ENCODE measurements at places on chromosomes 5 and 9.
A peak's percentile ranks its signal among the peaks of the same experiment; 100 is the strongest.

GRCh38 chr9:75185585-75186170, 97.4 kb downstream of the OSTF1 start:
- no peak for DNase-seq

GRCh38 chr9:33144551-33144950, 22.6 kb downstream of the B4GALT1 start:
- no peak for DNase-seq

DNA sequence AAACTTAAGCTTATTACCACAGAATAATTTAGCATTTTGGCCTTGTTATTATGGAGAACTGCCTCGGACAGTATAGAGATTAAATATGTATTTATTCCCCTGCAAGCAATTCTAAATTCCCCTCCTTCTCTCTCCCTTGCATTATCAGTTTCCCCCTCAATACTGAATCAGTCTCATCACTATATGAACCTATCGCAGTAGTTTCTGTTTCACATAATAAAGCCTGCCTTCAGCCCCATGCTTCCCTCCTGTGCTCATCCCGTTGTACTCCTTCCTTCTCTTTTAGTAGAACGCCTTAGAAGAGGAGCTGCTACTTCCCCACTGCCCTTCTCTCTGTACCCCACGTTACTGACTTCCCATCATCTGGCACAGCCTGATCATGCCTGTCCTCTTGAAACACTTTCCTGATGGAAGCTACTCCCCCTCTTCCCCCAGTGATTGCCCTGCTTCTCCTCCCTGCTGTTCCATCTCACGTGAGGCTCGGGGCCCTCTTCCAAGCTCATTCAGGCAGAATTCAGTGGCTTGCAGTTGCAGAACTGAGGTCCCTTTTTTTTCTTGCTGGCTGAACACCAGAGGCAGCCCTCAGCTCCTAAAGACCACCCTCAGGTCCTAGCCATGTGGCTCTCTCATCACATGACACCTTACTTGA, 93.4 kb downstream of the PPIC start:
- no peak for DNase-seq

GRCh38 chr5:132176521-132176945, 51.1 kb downstream of the P4HA2 start:
- DNase-seq = no peak

GRCh38 chr5:168299372-168299771, 7.9 kb downstream of the WWC1 start:
- DNase-seq = no peak

DNA sequence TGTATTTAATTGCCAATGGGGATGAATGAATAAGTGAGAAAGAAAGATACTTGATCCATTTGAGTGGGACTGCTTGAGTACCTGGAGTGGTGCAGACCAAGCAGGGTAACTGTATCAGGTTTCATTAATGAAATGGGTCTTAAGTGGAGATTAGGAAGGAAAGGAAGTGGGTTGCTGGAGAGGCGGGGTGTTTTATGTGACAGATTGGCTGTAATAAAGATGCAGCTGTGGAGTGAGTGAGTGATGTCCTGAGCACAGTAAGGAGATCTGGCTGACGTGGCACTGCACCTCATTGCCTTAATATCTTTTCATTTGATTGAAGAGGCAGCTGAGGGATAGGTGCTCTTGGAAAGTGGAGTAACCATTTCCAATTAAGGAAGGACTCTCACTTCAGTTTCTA, 161.0 kb upstream of the CCDC152 start:
- DNase-seq = no peak

DNA sequence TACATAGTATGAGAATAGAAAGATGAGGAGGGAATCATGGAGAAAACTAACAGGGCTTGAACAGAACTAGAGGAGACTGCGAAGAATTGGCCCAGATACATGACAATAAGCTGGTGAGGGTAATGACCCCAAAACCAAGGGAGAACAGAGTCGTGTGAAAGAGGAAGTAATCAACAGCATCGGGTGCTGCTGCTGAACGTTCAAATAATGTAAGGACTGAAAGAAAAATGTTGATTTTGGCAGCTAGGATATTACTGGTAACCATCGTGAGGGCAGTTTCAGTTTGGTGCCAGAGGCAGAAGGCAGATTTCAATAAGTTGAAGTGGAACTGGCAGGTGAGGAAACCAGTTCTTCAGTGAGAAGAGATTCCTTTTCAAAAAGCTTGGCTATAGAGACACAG, 66.8 kb upstream of the SMC2 start:
- no peak for DNase-seq

GRCh38 chr5:174935854-174936474, 211.6 kb downstream of the MSX2 start:
- peak; percentile 33 for DNase-seq

- no peak for DNase-seq
Measured at GRCh38 chr9:87135074-87135473, 187.8 kb upstream of the GAS1 start.

GRCh38 chr5:134524272-134524825, 1.1 kb upstream of the JADE2 start:
- DNase-seq = peak; percentile 82

DNA sequence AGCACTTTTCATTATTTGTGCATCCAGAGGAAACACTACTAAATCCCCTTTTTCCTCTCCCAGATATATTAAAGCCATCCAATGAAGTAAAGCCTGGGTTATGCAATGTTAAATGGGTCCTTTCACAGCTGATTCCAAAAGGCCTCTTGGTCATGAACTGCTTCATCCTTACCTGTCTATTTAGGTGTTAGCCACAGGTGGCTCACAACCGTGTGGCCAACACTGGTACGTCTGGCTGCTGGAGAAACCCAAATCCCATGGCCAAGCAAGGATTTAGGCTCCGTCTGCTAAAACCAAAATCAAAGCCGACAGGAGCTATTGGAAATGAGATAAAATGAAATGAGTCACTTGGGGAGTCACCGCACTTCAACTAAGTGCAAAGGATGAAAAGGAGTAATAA, 193.9 kb downstream of the ADCY2 start:
- no peak for DNase-seq

DNA sequence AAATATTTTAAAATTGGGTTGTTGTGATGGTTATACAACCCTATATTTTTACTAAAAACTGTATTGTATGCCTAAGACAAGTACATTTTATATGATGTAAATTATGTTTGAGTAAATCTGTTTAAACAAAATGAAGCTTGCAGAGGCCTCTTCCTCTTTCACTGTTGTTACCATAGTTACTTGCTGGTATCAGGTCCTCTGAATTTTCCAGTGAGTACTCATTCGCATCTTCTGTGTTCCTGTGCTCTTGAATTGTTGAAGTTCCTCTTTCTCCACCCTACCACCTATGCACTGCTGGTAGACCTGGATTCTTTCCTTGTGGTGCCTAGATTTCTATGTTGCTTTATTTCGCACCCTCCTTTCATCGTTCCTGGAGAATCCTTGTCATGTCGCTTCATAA, 938.5 kb upstream of the ACO1 start:
- no peak for DNase-seq

DNA sequence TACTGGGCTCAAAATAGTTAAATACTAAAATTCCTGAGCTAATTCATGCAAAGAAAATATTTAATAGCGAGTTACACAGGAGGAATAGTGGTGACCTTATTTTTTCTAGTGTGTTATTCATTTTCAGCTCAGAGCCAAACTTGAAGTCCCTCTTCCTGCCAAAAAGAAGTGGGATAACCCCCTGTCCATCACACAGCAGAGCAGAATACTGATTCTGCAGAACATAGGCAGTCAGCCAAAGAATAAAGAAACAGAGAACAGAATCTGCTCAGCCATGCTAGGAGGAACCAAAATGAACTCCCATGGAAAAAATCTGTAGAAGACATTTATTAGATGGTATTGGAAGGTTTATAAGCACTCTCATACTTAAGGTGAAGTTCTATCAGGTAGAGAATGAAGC, 49.4 kb upstream of the GRIN3A start:
- no peak for DNase-seq

DNA sequence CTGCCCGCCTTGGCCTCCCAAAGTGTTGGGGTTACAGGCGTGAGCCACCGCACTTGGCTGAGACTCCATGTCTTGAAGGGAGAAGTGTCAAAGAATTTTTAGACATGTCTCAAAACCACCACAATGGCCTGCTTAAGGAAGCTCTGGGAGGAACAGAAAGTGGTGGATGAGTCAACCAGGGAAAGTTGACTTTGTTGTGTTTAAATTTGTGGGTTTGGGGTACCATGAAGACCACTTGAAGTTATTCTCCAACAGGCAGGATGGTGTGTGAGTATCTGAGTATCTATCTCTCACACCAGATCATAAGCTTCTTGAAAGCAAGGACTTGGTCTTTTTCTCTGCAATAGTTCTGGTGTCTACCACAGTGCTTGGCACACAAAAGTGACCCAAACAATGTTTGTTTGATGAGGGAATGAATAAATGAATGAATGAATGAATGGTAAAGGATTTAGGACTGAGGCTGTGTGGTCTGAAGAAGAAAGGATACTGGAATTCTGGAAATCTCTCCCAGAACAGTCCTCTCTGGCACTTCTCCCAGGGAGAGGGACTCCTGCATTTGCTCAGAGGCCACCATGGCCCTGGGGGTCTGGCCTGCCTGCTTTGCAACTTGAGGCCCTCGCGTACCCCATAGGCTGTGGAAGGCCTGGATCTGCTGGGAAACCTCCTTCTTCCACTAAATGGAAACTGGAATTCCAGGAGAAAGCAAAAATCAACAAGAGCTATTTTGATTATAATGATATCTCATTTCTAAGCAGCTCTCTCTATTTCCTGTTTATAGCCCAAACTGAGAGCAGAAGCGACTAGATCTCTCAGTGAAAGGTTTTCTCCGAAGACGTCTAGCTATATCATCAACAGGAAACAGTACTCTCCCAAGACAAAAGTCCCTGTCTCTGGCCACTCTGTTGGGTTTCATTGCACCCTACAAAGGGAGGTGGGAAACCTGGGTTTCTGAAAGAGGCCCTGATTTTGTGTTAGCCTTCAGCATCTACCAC, 187.9 kb downstream of the PALM2AKAP2 start:
- DNase-seq = no peak

- no peak for DNase-seq
Measured at GRCh38 chr9:73031350-73031749, 78.5 kb upstream of the ALDH1A1 start.

GRCh38 chr9:126144603-126145456, 181.8 kb upstream of the MVB12B start:
- no peak for DNase-seq

DNA sequence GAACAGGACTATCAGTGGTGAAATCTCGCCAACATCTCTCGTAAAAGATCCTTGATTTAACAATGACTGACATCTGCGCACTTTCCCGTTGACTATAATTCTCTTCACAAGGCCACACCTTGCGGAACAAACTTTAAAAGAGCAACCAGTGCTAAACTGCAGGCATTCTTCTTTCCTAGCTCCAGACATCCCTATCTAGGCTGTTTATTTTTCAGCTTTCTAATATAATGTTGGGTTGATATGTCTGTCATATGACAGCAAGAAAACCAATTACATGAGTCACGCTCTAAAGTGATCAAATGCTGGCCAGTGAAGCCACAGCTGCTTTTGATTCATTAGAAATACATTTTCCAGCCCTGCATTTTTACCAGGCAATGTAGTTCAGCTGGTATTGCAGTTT, 162.5 kb downstream of the ELAVL2 start:
- no peak for DNase-seq

GRCh38 chr5:138724470-138725146, 28.6 kb upstream of the CTNNA1 start:
- DNase-seq = no peak

GRCh38 chr9:100641166-100641565, 63.3 kb downstream of the CAVIN4 start:
- no peak for DNase-seq

DNA sequence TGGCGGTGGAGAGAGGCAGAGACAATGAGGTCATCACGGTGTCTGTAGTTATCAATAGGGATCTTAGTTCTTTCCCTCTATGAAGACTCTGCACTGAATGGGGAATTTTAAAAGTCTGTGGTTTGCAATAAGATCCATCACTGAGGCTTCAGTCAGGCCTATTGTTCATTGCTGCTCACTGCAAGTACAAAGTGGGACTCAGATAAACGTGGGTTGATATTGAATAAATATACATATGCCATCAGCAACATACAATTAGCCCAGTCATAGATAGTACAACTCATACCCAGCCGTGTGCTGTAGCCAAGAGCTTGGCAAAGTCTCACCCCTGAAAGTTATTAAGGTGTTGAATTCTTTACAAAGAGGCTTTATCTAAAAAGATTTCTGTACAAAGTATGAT, 88.4 kb downstream of the ENC1 start:
- DNase-seq = no peak

- no peak for DNase-seq
Measured at GRCh38 chr5:115988002-115988401, 25.7 kb downstream of the LVRN start.

DNA sequence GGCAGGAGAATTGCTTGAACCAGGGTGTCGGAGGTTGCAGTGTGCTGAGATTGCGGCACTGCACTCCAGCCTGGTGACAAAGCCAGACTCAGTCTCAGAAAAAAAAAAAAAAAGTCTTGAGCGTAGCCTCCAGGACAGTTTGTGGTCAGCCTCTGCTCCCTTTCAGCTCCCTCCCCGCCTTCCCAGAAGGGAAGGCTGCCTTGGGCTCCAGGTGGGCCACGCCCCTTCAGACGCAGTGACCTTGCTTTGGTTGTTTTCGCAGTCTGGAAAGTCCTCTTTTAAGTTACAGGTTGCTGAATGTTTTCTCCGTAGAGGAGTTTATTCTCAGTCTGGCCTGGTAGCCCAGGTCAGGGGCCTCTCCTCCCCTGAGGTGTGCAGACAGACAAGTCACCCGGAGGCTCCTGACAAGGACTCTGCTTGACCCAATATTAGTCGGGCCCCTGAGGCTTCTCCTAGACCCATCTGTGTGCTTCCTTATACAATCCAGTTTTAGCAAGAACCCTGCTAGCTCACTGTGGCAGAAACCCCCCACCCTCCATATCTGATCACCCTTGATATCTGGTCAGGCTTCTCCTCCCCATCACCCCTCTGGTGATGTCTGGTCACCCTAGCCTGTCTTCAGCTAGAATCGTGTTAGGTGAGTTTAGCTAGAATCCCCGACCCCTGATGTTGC, 31.6 kb upstream of the N4BP3 start:
- no peak for DNase-seq

DNA sequence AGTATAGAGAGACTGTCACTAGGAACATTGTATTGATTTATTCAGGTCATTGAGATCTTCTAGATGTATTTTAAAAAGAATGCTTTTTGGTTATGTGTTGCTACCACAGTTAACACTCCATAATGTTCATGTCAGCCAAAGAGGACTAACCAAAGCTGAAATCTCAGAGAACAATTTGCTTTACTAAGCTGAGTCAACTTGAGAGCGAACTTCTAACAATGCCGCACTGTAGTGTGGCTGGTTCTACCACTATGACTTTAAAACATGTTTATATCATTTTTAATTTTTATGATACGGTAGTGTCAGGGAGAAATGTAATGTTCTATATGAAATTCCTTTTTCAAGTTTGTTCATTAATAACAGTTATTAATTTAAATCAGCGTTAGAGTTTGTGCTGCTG, 42.1 kb downstream of the GALNT12 start:
- DNase-seq = no peak

GRCh38 chr5:122182491-122182921, 53.2 kb downstream of the ZNF474 start:
- DNase-seq = no peak

DNA sequence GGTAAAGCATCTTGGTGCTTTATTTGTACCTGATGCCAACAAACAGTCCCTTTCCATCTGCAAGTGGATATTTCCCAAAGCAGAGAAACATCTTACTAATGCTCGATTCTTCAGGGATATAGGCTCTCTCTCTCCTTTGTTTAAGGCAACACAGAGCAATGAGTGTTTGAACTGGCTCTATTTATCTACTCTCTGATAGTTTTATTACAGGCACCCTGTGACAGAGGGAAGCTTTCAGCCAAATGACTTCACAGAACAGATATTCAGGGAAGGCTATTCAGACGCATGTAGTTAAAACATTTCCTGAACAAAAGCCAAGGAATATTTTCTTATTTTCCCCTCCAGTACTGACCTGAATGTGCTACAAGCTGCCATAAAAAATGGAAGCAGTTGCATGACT, 141.8 kb downstream of the YIPF5 start:
- DNase-seq = no peak
